Esophagus squamous epithelium (tissue), 5 donors: ENCODE measurements at places on chromosomes 6 and 20. TPM values are rescaled to one million over a fixed set of nuclear protein-coding genes. Genes with fewer than 3 reads are reported as not detected.

The SLCO4A1 gene
- 6.7 TPM for total RNA-seq

The BANF2 gene
- not detected for total RNA-seq

The EPPIN gene
- total RNA-seq, result not detected

The SGK2 gene
- total RNA-seq, result not detected

The IRAK1BP1 gene
- 2.2 TPM for total RNA-seq

The TFAP2A gene
- total RNA-seq, result 22.5 TPM

The GABRR1 gene
- total RNA-seq, result not detected

The FABP7 gene
- not detected for total RNA-seq

The PARD6B gene
- 6.5 TPM for total RNA-seq
